ENCODE measurements at places on chromosomes 4 and X.

DNA sequence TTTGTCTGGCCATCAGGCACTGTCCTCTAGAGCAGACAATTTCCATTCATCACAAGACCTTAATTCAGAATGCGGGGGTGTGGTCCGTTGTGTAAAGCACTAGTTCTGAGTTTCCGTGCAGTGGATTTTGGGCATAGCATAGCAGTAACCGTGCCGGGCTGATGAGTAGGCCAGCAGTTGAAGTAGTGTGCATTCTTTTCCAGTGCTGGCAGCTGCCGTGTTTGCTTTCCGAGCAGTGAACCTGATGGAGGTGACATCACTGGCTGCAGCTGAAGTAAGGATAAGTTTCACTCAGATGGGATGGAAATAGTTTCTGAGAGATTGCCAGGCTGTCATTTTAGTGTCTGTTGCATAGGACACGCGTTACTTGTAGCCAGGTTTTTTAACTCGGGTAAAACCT is 107.0 kb upstream of the STIM2 start:
- DNase-seq: no peak

- DNase-seq: no peak
Measured at GRCh38 chr4:114694770-114695169, 96.2 kb downstream of the UGT8 start.

DNA sequence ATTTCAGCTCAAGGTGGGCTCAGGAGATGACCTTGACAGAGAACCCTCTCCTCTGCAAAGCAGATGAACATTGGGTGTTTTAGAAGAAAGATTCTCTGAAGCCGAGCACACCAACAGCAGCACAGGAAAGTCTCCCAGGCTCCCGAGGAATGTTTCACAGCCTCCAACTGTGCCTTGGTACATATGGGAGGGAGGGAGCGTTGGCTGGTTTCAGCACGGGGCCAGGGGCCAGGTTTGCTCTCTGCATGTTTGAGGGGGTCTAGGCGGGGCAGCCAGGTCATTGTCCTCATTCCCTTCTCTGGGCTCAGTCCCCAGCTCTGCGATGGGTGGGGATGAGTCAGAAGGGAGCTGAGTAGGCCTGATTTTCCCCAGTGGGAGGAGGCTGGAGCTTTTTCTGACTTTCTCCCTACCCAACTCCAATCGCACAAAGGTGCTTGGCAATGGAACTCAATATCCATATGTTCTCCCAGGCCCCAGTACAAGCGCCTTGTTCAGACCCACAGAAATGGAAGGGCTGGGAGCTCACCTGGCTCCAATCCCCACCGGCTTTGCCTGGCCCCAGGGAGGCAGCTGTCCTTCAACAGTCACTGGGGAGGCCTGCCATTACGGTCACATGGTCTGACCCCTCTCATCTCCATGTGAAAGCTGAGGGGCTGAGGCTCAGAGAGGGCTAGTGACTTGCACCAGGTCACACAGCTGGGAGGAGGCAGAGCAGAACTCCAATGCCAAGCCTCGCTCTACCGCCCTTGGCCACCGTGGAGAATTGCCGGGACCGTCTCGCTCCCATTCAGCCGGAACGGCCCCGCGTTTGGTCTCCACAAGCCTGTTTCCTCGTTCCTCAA is 108.4 kb upstream of the AFAP1 start:
- DNase-seq: no peak

DNA sequence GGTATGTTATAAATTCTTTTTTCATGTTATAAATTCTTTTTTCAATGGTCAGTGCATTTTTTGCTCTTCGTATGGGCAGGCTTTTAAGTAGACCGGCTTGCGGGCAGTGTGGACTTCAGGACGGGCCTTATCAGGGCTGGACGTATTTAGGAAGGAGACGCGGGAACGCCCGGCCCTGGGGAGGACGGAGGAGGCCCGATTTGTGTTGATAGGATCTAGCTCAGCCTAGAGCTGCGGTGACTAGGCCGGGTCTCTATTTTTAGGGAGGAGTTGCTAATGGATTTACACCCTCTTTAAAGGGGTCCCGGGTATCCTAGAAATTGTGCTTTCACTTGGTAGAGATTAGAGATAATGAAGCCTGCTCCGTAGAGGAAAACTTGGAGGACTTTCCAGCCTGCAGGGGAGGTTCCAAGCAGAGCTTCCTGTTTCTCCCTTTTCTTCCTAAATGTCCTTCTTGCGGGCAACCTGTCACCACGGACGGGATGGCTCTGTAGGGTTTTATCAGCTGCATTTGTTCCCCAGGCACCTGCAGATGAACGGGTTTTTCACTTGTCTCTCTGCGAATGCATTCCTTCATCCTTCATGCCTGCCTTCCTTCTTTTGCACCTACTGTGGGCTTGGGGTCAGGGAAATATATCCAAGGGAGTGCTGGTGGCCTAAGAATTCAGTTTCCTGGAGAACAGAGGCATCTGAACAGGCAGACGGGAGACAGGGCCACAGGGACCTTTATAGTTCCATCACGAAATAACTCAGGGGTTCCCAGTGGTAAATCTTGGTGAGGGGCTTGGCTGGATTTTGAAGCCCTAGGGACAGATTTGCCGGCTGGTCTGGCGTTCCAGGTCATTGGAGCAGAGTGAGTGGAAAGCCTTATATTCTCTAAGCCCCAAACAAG is 1.4 kb downstream of the CD99 start:
- no peak for DNase-seq

DNA sequence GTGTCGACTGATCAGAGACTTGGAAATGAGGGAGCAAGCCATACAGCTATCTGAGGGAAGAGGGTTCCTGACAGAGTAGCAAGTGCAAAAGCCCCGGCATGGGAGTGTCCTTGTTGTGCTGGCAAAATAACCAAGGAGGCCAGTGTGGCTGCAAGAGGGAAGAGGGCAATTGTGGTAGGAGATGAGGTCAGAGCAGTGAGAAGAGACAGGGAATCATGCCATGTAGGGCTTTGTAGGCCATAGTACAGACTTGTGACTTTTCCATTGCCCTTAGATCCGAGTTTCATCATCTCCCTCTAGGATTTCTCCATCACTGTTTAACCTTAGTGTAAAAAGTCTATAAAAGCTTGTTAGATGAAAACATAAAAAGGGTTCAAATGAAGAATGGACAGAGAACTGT is 76.2 kb downstream of the DOCK11 start:
- DNase-seq: no peak

GRCh38 chr4:35464964-35465528 is 779.3 kb downstream of the ARAP2 start:
- no peak for DNase-seq

DNA sequence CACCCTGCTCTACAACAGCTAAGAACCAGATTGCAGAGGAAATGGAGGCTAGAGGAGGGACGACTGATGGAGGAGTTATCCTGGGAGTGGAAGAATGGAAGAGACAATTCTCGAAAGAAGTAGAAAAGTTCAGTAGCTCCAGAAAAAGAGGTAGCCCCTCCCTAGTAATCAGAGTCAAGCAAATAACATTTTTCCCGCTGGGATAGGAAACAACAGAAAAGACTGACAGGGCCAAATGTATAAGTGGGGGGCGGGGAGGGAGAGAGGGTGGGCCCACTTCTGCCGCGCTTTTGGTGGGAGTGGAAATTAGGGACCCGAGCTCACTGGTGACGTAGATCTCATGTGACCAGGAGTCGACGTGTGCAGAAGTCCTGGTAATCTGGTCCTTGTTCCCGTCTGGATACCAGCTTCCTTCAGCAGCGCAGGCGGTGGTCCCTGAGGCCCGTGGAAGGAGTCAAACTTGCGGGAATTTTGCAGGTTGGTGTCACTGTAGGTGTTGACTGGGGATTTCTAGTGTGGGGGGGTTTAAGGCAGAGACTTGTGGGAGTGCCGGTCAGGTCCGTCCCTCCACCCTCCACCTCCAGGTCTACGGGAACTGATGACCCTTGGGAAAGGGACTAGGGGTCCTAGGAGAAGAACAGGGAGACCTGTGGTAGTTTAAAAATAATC is at the start of gene TCEAL9:
TCEAL9 (plus strand) TSS at position 377 of the 669 bp plus-strand sequence. CDS start 1,179 bp downstream, outside the sequence.
- no peak for DNase-seq

GRCh38 chr4:14084598-14084997 is 457.1 kb upstream of the BOD1L1 start:
- no peak for DNase-seq

GRCh38 chr4:26035921-26036320 is 121.9 kb downstream of the SMIM20 start:
- no peak for DNase-seq

DNA sequence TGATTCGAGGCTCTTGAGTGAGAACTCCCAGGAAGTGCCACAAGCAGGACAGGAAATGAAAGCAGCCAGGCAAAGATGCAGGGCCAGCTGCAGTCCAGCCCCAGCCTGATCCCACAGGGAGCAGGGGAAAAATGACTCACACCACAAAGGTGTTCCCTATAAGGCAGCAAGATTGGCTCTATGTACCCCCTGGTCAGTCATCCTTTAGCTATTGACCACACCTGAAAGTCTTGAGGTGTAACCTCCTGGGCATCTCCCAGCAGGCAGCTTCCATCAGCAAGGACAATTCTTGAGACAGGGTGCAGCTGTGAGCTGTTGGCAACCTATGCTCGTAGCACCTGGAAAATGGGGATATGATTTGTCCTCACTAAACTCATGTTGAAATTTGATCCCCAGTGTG is 27.9 kb upstream of the EXOC1L start:
- DNase-seq: no peak

- no peak for DNase-seq
Measured at GRCh38 chr4:103895876-103896465, 176.2 kb upstream of the TACR3 start.

DNA sequence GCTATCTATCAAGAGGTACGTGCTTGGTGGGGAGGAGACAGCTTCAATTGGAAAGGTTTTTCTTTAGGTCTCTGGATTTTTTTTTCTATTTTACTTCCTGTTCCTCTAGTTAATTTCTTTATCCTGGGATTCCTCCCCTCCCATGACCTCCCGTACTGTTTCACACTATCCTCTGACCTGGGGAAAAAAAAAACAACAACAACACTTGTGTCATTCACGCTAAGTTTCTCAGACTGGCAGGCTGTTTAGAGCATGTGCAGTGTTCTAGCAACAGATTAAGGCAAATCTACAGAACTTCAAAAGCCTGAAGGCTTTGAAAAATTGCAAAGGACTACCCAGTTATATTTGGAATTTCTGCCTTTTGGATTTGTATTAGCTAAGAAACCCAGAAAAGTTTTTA is 358.4 kb downstream of the ARHGAP24 start:
- no peak for DNase-seq

DNA sequence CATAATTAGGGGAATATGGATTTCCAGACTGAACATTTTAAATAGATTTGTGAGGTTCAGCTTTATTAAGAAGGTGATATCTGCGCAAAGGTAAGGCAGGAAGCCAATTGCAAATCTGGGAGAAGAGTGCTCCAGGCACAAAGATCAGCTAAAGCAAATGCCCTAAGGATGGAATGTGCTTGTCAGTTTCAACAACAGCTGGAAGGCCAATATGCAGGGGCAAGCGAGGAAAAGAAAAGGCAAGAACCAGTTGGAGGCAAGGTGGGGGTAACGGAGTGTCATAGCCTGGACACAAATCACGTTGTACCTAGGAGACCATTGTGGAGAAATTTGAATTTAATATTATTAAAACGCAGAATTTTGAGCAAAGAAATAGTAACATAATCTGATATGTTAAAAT is 1710.3 kb upstream of the PCDH7 start:
- DNase-seq: no peak

DNA sequence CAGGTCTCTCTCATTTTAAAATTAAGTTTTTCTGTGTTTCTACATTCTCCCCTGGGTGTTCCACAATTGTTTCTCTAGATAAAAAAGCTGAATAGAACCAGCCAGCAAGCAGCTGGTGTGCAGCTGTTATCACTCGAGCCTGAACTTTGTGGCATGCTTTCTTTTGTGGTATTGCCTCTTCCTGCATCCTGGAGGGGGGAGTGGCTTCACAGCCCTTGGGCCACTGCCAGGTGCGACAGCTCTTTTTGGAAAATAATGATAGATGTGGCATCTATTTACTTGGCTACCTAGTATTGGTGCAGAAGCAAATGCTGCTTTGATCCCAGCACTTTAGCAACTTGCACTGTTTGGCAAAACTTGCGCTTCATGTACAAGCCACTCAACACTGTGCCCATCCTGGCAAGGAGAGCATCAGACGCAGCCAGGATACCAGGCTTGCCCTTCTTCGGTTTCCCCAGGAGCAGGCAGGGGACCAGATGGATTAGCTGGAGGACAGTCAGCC is 69.4 kb downstream of the HMGB2 start:
- no peak for DNase-seq

GRCh38 chr4:148029781-148030180 is 297.9 kb downstream of the ARHGAP10 start:
- DNase-seq: no peak

GRCh38 chr4:46441136-46441859 is 51.4 kb upstream of the GABRA2 start:
- no peak for DNase-seq

DNA sequence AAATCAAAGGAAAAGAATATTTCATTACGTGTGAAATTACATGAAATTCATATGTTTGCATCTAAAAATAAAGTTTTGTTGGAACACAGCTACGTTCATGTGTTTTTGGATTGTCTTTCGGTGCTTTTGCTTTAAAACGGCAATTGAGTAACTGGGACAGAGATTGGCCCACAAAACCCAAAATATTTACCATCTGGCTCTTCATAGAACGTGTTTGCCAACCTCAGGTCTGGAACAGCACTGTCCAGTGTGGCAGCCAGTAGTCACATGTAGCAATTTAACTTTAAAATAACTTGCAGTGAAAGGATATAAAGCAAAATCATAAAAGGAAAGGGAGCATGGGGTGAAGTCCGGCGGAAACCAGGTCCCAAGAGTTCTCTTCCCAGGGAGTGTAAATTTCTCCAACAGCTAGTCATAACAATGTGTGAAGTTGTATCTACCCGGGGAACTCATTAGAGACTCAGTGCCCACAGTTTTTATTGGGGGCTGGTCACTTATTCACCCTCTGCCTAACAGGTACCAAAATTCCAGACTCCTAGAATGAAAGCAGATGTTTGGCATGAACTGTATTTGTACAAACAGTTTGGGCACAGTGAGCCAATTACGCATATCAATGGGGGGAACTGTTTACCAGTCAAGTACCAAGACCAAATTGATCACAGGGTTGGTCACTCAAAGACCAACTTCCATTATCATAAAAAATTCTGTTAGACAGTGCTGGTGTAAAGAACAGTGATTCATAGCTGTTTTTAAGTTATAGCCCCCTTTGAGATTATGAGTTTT is 10.3 kb downstream of the OCIAD1 start:
- no peak for DNase-seq

- DNase-seq: no peak
Measured at GRCh38 chrX:9467751-9468150, 2.9 kb downstream of the TBL1X start.

- no peak for DNase-seq
Measured at GRCh38 chrX:111375747-111376146, 36.2 kb downstream of the DCX start.

DNA sequence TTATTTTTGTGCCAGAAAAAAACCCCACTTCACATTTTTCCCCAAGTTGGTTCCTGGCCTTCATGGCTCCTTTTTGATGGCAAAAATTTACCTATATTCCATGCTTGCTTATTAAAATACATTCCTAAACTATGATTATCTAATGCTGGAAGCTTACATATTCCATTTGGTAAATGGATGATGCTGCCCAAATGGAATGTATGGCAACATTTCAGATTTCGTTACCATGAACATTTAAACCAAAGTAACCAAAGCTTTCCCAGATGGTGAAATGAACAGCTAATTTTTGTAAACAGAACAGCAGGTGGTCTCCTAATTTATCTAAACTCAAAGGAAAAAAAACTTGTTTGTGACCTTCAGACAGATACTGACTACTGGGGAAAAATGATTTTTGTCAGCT is 110.8 kb upstream of the TEX13A start:
- no peak for DNase-seq

GRCh38 chrX:13257223-13258051 is 62.4 kb downstream of the ATXN3L start:
- no peak for DNase-seq

All from stimulated activated CD4-positive, alpha-beta T cell treated with anti-CD3 and anti-CD28 coated beads, Interleukin-1b, Interleukin-23, amount 100 ng/mL, for 24 hours (primary cell).